NCI-H146 (cell line): ENCODE measurements at places on chromosomes 3 and 15.

GRCh38 chr15:61598655-61599054, 369.6 kb upstream of the RORA start:
- peak; percentile 75 for DNase-seq

DNA sequence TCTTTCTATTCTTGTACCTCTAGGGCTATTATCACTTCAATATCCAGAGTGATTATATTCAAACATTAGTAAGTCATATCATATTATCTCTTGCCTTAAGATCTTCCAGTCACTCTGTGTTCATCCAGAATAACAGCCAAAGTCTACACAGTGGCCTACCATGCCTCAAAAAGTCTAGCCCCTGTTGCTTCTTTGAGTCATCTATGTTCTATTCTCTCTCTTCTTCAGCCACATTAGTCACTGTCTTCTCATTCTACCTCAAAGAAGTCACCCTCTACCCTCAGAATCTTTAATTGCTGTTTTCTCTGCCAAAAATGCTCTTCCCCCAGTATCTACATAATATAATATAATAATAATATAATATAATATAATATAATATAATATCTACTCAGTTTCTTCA, 356.0 kb downstream of the NLGN1 start:
- DNase-seq, result no peak

DNA sequence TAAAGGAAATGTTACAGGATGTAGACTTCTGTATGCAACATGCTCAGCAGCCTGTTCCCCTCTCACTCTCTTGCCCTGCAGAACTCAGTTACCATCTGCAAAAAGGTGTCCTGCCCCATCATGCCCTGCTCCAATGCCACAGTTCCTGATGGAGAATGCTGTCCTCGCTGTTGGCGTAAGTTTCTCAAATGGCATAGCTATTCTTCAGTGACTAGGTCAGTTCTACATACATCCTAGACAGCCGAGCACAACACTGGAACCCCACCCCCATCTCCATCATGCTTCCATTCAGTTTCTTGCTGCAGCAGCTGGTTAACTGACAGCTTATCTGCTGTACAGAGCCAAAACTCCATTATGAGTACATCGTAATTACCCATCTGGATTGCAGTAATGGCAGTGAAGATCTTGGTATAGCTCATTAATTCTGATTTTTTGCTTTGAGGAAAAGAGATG, 4.5 kb downstream of the THBS1 start:
- DNase-seq, result no peak

DNA sequence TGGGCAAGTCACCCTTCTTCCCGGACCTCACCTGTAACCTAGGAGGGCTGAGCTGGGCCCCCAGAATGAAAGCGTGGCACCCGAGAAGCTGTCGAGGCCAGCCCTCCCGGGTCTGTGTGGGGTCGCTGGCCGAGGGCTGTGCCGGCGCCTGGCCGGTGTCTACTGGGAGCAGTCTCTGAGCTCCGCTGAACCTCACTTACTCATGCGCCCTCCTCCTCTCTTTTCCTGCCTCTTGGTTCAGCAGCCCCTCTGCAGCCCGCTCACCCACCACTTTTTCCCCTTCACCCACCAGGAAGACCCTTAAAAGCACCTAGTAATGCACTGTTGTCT, 419 bp downstream of the HYKK start:
- peak; percentile 25 for DNase-seq

GRCh38 chr15:68310804-68311463, 33.4 kb downstream of the FEM1B start:
- DNase-seq, result no peak

GRCh38 chr3:144760831-144761230, 789.2 kb downstream of the DIPK2A start:
- DNase-seq, result no peak

DNA sequence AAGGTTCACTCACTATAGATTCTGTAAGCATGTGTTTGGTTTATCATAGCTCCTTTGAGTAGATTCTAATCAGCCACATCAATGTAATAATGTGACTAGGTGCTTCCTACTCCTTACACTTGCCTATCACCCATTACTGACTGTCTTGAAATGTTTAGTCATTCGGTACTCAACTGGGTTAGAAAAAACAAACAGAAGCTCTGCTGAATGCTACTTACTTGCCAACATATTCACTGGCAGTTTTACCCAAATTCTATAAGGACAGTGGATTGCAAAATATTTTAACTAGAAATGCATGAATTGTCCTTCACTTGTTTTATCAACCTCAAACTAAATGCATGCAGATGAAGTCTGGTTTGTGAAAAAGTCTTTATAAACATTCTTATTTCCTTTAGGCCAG, 352.1 kb upstream of the ALCAM start:
- DNase-seq, result no peak

GRCh38 chr15:46714950-46715349, 1002.4 kb upstream of the SEMA6D start:
- peak; percentile 63 for DNase-seq

GRCh38 chr15:69145694-69146492, 14.5 kb upstream of the GLCE start:
- DNase-seq, result peak; percentile 33

- DNase-seq, result no peak
Observed at GRCh38 chr3:54917862-54918261, 10.0 kb downstream of the LRTM1 start.

DNA sequence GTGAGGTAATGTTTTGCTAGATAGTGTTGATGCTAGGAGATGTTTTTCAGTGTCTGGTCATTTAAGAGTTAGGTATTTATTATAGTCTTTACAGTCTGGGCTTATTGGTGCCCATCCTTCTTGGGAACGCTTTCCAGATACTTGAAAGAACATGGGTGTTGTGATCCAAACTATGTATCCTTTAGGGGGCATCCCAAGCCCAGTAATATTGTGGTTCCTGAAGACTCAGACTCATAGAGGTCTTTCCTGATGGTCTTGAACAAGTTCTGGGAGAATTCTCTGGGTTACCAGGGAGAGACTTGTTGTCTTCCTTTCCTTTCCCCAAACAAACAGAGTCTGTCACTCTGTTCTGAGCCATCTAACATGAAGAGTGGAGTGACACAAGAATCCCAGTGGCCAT, 99.7 kb upstream of the LRRC3B start:
- no peak for DNase-seq

- DNase-seq, result no peak
Observed at GRCh38 chr15:88012233-88012632, 244.3 kb downstream of the NTRK3 start.

DNA sequence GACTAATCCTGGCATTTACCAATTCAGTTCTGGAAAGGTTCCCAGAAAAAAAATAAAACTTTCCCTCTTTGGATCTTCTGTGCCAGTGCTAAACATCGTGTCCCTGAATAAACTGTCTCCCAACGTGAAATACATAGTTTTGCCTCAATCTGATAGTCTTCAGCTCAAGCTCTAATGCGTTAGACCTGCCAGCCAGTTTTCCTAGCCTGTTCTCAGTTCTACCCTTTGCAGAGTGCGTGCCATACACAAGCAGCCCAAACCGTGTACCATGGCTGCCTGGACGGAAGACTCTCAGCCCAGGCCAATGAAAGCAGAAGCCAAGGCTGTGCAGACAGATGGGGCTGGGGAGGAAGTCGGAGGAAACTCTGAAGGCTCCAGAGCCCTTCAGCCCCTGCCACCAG, 11.4 kb upstream of the OCA2 start:
- no peak for DNase-seq
